ENCODE measurements at places on chromosomes 3 and 15. TPM values are rescaled to one million over a fixed set of nuclear protein-coding genes. Genes with fewer than 3 reads are reported as not detected.

GRCh38 chr3:54188176-54188791 is 65.9 kb downstream of the CACNA2D3 start:
- peak; percentile 54 for DNase-seq

DNA sequence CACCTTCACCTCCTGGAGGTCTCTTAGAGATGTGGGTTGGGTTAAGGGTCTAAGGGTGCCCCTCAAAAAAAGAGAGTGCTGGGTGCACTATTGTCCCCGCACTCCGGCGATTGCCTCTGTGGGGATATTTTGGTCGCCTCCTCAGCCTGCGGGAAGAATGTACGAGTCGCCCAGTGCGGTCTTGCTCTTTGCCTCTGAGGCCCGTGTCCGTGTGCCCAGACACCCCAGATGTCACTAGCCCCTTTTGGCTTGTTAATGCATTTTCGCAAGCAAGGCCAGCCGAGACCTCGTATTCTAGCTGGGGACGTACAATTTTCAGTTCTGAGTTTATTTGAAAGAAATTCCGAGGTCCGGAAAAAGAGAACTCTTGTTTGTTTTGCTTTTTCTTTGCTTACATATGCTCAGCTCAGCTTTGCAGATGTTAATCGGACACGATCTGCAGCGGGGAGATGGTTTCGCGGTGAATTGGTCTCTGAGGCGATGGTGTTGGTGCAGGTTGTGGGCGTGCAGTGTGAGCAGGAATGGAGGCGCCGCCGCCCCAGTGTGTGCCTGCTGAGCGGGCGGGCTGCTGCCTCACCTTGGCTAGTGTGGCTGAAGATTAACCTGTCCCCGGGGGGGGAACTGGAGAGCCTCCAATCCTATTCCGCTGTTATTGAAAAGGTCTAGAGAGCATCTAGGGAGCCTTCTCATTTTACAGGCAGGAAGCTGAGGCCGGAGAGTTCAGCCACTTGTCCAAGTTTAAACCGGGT is 1.4 kb downstream of the ST6GAL1 start:
- DNase-seq, result peak; percentile 44

DNA sequence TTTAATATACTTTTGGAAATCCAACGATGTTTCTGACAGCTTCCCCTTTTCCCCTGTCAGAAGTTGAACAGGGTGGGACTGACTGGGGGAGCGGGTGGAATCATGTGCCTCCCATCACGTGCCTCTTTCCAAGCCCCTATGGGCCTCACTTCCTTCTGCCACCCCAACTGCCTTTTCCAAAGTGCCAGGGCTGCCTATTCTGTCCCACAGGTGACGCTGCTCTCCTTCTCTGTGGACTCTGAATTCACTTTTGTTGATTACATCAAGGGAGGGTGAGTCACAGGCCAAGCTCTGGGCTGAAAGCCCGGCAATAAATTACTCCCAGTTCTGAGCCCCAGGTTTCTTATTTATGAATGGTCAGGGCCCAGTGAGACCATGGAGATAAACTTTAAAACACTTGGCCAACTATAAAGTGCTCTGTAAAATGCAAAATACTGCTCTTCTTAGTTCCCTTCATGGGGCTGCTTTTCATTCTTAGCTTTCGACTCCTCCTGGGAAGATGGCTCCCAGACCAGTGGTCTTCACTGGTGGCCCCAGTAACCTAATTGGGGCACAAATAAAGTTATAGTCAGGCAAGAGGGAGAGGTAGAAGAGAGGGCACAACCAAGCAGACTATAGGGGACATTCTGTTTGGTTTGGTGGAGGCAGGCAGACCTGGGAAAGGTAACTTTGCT is 12.3 kb downstream of the CPNE9 start:
- peak; percentile 96 for DNase-seq

- no peak for DNase-seq
These were observed 120.5 kb downstream of the BBX start for GRCh38 chr3:107643038-107643883.

DNA sequence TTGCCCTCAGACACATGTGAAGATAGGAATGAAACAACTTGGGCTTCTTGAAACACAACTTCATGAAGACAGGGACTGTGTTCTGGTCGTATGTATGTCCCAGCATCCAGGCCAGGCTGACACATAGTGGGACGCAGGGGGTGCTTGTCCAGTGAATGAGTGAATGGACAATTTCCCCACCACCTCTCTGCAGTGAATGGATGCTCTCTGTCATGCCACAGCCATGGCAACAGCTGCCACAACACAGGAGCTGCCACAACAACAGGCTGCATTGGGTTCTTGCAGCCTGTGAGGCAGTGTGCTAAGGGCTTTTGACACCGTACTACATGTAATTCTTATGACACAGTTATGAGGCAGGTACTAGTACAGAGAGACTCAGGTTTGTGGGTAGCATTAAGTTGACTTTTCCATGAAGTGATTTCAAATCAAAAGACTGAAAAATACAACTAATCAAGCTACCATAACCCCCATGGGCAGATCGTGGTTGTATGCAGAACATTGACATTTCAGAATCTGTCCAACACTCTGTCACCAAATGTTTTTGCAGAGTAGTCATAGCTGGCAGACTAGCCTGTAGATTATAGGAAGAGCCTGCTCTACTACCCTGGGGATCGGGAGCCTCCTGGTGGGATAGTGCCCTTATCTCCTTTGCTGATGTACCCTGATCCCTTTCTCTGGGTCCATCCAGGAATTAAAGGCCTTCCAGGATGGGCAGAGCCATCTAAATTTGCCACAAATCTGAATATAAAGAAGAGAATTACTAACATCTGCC is 40.8 kb downstream of the CLSTN2 start:
- DNase-seq, result no peak

- DNase-seq, result peak; percentile 30
These were observed 1.9 kb downstream of the MAP4 start for GRCh38 chr3:48014358-48014757.

GRCh38 chr3:32591186-32591585 is 20.5 kb upstream of the DYNC1LI1 start:
- no peak for DNase-seq

DNA sequence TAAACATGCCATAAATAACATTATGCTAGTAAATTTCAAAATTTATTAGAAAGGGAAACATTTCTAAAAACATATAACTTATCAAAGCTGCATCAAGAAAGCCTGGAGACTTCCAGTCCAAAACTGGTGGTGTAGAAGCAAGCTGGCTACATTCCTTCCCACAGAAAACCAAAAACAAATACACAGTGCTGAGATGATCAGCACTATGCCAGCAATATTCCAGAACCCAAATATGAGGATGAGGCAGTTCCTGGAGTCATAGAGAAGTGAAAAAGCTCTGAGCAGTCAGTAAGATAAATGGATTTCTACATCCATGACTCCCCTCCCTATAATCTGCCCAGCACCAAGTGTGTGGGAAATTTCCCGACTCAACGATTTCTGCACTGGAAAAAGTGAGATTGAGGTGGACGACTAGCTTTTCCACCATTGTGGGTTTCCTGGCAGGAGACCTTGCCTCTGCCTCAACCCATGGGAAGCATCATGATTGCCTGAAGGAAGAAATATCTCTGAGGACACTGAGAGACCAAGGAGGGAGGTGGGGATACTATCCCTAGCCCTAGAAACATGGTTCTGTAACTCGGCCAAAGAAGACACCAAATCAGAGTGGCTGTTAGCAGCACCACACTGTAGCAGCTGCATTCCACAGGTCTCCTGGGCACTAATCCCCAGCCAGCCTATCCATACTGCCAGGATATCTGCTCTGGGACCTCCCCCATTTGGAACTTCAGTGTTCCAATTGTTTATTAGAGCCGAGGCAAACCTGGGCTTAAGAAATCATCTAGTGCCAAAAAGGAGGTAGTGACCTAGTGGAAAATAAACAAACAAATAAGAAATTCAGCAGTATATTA is 11.8 kb upstream of the CLN6 start:
- DNase-seq, result no peak

DNA sequence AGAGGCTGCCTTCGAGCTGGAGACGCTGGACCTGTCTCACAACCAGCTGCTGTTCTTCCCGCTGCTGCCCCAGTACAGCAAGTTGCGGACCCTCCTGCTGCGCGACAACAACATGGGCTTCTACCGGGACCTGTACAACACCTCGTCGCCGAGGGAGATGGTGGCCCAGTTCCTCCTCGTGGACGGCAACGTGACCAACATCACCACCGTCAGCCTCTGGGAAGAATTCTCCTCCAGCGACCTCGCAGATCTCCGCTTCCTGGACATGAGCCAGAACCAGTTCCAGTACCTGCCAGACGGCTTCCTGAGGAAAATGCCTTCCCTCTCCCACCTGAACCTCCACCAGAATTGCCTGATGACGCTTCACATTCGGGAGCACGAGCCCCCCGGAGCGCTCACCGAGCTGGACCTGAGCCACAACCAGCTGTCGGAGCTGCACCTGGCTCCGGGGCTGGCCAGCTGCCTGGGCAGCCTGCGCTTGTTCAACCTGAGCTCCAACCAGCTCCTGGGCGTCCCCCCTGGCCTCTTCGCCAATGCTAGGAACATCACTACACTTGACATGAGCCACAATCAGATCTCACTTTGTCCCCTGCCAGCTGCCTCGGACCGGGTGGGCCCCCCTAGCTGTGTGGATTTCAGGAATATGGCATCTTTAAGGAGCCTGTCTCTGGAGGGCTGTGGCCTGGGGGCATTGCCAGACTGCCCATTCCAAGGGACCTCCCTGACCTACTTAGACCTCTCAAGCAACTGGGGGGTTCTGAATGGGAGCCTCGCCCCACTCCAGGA is 21.1 kb downstream of the NRROS start:
- no peak for DNase-seq

- DNase-seq, result no peak
These were observed 819.7 kb upstream of the ALCAM start for GRCh38 chr3:104547031-104547430.

DNA sequence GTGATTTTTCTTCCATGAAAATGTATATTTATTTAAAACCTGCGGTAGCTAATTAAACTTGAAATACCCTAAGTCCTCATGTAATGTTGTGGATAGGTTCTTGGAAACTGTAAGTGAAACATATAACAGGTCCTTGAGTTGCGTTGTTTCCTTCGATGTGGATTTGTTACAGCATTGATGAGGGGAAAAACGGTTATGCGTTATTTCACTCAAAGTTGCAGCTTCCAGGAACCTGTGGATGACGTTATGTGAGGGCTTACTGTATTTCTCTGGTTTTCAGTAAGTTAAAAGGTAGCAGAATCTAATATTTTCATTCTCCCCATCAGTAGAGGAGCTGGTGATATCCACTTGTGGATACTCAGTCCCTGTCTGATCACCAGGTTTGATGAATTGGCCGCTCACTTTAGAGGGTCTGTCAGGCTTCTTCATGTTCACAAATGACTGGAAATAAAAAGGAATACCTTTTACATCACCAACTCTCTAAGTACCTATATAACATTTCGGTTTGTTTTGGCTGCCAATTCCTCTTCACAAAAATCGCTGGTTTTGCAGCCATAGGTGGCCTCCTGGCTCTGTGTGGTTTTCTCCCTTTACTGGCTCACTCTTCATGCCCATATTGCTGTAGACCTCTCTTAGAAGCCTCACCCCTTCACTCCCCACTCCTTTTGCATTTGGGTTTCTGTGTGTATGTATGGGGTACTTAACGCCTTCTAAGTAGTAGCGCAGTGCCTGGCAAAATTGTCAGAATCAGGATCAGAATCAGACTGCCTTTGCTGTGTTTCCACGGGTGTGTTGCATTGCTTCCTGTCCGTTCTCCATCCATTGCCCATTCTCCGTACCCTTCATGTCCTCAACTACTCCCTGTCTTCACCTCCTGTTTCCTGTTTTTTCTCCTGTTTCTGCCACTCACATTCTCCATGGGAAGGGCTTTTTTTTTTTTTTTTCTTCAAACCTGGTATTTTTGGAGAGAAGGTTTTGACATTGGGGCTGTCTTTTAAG is 112.6 kb downstream of the FNDC3B start:
- no peak for DNase-seq

- DNase-seq, result no peak
These were observed 35.7 kb downstream of the CCNB2 start for GRCh38 chr15:59140422-59141226.

The ATP2C1 gene
- total RNA-seq, result 73.6 TPM

The TIMP4 gene
- total RNA-seq, result not detected

The CLSTN2 gene
- total RNA-seq, result not detected

Measured in GM23248 (cell line).